Suprapubic skin (tissue), 4 donors: ENCODE measurements at places on chromosomes 7 and 10. TPM values are rescaled to one million over a fixed set of nuclear protein-coding genes. Genes with fewer than 3 reads are reported as not detected.

- no peak for DNase-seq
These were observed 429.7 kb downstream of the ARL4A start for GRCh38 chr7:13117103-13117502.

DNA sequence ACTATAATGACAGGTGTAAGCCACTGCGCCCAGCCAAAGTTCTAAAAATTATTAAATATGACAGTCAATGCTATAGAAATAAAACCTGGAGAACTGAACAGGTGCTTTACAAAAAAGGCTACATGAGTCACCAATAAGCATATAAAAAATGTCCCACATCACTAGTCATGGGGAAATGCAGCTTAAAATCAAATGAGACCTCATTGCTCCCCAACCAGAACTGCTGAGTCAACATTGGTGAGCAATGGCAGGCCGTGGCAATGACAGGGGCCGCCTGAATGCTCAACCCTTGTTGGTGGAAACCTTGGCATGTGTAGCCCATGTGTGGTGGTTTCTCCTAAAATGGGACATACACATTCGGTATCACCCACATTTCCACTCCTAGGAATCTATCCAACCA, 352.3 kb upstream of the KLF6 start:
- DNase-seq, result no peak

Gene CYP26C1
- total RNA-seq, result not detected

DNA sequence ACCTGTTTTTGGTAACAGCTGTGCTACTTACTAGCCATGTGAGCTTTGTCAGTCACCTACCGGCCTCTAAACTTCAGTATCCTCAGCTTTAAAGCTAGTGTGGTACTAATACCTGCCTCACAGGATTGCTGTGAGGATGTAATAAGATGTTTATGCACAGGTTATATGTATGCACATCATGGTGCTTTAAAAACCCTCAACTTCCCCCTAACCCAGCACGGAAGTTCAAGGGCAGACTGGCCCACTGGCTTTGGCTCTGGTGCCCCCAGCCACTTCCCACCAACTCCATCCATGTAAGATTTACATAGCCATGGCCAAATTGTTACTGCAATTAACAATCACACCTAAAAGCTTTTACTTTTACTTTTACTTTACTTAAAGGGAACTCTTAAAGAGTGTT, 676.0 kb upstream of the GALNT17 start:
- no peak for DNase-seq

GRCh38 chr10:43223056-43223455, 43.8 kb downstream of the RASGEF1A start:
- no peak for DNase-seq

Gene SPDYE11
- not detected for total RNA-seq

DNA sequence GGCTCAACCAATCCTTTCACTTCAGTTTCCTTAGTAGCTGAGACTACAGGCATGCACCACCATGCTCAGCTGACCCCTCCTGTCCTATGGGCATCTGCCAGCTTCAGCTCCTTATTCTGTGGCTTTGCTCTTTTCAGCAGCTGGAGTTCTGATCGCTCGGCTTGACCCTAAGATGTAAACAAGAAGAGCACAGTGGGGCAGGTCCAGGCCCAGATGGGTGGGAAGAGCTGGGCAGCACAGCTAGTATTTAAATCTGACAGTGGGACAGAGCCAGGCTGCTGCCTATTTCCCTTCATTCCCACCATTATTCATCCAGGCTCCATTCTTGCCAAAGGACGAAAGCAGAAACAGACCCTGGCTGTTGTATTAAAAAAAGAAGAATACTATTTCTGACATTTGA, 494.9 kb upstream of the PODXL start:
- no peak for DNase-seq

Gene ACSM6
- total RNA-seq, result 1.4 TPM

Gene MARCHF5
- total RNA-seq, result 13.3 TPM

Gene ZFAND4
- 17.1 TPM for total RNA-seq

Gene FBH1
- total RNA-seq, result 131 TPM

DNA sequence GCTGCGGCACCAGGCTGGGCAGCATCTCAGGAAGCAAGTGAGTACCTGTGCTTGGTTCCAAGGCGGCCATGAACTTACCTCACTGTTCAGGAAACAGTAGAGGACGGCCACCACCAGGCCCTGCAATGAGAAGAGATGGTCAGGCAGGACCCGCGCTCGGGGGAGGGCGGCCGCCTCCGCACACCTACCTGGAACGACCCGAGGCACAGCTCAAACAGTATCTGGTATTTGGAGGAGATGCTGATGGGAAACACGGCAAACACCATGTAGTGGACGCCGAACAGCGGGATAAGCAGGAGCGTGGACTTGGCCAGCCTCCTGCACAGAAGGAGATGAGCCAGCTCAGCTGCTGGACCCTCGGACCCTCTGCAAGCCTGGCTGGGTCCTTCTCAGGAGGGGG, 112.9 kb downstream of the VIPR2 start:
- DNase-seq, result peak; percentile 72

Gene RNLS
- 9.8 TPM for total RNA-seq
